ENCODE measurements at places on chromosomes 5 and 9. TPM values are rescaled to one million over a fixed set of nuclear protein-coding genes. Genes with fewer than 3 reads are reported as not detected.
A peak's percentile ranks its signal among the peaks of the same experiment; 100 is the strongest.

The GFRA3 gene
- 8.7 TPM for polyA plus RNA-seq

DNA sequence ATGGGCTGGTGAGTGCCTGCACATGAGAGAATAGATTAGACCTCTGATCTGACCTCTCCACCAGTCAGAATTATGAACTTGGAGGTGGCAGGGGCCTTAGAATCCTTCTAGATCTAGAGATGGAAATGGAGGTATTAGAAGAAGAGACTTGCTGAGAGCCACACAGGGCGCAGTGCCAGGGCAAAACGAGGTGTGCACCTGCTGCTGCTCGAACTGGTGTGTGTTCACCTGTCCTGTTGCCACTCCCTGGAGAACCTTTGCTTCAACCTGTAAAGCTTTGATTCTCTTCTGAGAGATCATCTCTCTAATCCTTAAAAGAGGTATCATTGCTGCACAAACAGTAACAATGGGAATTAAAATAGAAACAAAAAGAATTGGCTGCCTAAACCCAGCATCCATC lies 24.9 kb downstream of the FRMPD1 start:
- DNase-seq = no peak

DNA sequence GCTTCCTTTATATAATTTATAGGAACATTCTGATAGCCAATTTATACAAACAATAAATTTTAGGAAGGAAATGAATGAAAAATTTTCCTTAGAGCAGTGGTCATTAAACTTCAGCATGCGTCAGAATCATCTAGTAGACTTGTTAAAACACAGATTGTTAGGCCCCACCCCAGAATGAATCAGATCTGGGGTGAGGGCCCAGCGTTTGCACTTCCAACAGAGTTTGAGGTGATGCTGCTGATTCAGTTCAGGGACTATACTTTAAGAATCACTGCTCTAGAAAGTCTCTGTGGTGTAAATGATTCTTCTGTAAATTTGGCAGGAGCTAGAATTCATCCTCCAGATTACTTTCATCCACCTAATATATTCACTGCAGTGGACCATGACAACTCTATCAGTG lies 80.4 kb downstream of the SLC12A2 start:
- DNase-seq = no peak

The FOXD1 gene
- 2.9 TPM for polyA plus RNA-seq

DNA sequence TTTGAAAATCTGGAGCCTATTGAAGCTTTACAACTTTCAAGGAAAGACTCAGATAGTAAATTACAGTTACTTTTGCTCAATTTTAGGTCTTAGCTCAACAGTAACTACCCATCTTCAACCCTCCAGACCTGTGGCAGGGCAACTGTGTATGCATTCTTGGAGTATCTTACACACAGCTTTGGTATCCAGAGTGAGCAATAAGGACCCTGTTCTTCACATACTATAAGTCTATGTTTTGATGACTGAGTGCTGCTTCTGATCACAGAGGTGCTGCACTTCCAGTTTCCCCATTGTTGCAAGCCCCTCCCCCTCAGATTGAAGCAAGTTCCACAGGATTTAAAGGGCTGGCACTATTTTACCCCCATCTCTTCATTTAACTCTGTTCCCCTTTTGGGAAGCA lies 737.4 kb upstream of the GRAMD2B start:
- DNase-seq = no peak

DNA sequence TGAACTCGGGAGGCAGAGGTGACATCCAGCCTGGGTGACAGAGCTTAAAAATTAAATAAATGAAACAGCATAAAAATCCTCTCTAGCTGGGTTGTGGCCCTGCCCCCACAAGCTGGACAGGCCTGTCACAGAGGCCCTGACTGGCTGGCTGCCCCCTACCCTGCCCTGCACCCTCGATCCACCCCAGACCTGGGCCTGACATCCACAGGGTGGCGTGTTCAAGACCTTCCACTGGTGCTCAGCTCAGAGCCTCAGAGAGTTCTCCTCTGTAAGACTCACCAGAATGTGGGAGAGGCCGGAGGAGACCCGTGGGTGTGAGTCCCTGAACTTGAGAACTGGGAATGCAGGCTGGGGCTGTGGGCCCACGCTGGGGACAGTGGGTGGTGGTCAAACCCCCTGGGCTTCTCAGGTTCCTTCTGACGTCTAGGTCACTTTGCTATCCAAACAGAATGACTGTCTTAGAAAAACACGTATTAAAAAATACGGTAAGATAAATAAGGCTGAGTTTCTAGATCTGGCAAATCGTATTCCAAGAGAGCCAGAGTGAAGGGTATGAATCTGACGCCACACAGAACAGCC lies 9.7 kb upstream of the WDR38 start:
- DNase-seq = no peak

- peak; percentile 38 for DNase-seq
These were observed 13.1 kb downstream of the MARCHF6 start for GRCh38 chr5:10366310-10367272.

- no peak for DNase-seq
These were observed 818 bp downstream of the PCDHGA10 start for GRCh38 chr5:141413540-141414069.

The RNF145 gene
- polyA plus RNA-seq = 34.8 TPM

DNA sequence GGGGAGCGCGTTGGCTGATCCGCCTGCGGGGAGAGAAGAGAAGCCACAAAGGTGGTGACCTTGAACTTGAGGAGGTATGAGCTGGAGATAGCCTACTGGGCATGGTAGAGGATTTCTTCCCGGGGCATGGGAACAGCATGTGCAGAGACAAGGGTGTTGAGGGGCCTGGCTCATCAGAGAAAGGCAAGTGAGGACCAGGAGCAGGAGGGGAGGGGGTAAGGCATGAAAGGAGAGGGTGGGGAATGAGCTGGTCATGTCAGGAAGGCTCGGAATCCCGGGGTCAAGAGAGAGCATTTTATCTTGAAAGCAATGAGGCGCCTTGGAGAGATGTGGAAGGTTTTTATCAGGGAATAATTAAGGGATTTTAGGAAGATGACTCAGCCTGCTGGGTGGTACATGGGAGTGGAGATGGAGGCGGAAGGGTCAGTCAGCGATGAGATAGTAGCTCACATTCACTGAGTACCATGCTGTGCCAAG lies 121.1 kb downstream of the LHX2 start:
- no peak for DNase-seq

- no peak for DNase-seq
These were observed 6.5 kb upstream of the MAT2B start for GRCh38 chr5:163498886-163499285.

The NUTM2G gene
- polyA plus RNA-seq = 0.35 TPM
